ENCODE measurements at places on chromosomes 13 and 19.

GRCh38 chr13:113029487-113030258, 60.7 kb downstream of the MCF2L start:
- peak; percentile 41 for DNase-seq

DNA sequence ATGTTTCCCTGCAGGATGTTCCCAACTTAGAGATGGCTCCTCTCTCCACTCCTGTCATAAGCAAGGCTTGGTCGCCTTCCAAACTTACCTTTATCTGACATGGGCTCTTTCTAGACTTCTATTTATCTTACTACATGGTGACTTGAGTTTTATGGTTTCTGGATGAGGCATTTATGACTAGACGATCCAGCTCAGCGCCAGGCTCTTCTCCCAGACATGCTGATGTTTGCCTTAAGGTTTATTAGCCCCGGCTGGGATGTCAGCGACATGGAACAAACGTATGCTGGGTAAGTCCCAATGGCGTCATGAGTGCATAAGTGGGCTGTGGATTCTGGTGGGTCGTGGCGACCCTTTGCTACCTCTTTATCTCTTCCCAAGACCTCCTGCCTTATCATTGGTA, 39.8 kb upstream of the SLC15A1 start:
- no peak for DNase-seq

DNA sequence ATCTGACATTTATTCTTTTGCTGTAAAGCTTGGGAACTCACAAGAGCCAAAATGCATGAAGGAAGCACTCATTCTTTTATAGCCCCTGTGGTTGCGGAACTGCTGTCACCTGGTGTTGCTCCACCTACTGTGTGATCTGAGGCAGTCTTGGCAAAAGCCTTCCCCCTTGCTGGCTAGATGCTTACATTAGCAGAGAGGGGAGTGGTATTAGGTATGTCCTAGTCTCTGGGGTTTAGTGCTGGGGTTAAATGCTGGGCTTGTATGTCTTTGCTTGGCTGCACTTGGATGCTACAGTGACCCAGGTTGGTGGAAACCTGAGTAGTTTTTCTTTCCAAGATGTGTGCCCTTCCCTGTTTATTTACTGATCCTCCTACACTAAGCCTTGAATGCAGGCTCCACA, 99.3 kb downstream of the WDFY2 start:
- no peak for DNase-seq

DNA sequence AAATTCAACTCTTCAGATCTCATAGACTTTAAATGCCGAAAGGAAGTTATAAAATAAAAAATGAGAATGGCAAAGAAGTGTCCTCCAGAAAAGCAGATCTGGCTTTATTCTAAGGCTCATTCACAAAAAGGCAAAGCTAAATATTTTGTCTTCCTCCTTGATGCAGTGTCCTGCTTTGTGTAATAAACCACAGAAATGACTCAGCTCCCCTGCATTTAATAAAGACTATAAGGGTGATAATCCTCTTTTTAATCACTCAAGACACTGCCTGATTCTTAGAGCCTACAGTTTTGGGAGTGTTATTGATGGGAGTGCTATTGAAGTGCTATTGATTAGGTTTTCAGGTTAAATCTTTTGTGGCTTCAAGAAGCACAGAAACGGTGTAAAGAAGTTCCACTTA, 482.0 kb downstream of the PCDH20 start:
- no peak for DNase-seq

GRCh38 chr19:56083668-56084067, 37.4 kb downstream of the ZNF787 start:
- DNase-seq: no peak

DNA sequence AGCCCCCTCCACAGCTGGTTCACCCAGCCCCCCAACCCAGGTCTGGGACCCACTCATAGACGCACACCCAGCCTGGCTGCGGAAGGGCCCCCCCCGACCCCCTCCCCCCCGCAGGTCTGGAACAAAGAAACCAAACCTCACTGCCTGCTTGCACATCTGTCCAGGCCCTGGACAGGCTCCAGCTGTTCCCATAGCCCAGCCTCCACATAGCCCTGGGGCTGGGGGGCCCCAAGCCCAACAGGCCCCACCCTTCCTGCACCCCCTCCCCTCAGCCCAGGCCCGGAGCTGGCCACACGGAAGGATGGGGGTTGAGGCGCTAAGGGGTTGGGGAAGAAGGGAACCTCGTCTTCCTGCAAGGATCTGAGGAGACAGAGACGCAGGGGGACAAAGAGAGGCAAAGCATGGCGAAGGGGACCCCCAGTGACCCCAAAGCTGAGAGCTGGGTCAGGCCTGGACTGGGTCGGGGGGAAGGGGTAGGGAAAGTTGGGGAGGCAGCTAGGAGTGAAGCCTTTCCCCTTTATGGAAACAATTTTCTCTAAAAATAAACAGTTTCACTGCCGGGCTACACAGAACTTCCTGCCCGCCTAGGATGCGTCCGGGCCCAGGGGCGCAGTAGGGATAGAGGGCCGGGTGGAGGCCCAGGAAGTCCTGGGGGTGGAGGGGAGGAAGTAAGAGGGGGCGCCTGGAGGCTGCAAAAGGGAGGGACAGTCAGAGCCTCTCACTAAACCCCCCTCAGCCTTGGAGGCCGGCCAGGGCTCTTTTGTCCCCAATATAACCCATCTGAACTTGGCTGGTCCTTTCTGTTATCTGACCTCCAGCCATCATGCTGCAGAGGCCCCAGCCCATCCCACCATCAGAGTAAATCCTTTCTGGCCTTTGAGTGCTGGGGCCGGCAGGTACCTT, 2.4 kb downstream of the KANK2 start:
- DNase-seq: peak; percentile 22

- DNase-seq: peak; percentile 70
These were observed 8.6 kb upstream of the CEACAM6 start for GRCh38 chr19:41746593-41747227.

- peak; percentile 40 for DNase-seq
These were observed 35.6 kb upstream of the TPTE2 start for GRCh38 chr13:19596960-19597361.

All from suppressor macrophage treated with lipopolysaccharide for 4 hours (primary cell).